A549 treated with CpdA at 1 μM for 4 hours (cell line): ENCODE measurements at places on chromosomes 2 and 18. TPM values are rescaled to one million over a fixed set of nuclear protein-coding genes. Genes with fewer than 3 reads are reported as not detected.

The CRACDL gene
- 0.49 to 0.89 TPM (median 0.54 TPM) in 5 replicates for total RNA-seq

The SLC9A2 gene
- 3.0 to 3.9 TPM (median 3.3 TPM) in 5 replicates for total RNA-seq

The NEURL3 gene
- 1.3 to 2.9 TPM (median 1.7 TPM) in 5 replicates for total RNA-seq

The MOGAT1 gene
- not detected in 5 replicates for total RNA-seq

The LANCL1 gene
- 18.0 to 27.2 TPM (median 25.0 TPM) in 5 replicates for total RNA-seq

The CCDC102B gene
- 0.28 to 0.49 TPM (median 0.42 TPM) in 3 of 5 replicates, not detected in the others for total RNA-seq

The LIPG gene
- total RNA-seq: 0.03 to 0.27 TPM (median 0.15 TPM) in 5 replicates

The TEKT4 gene
- 0.02 TPM in 1 of 5 replicates, not detected in the others for total RNA-seq

The ITPRID2 gene
- 56.8 to 88.7 TPM (median 67.7 TPM) in 5 replicates for total RNA-seq

The ZBTB7C gene
- total RNA-seq: 0.03 to 0.10 TPM (median 0.06 TPM) in 5 replicates

The SPHKAP gene
- not detected in 5 replicates for total RNA-seq

The LIMS4 gene
- total RNA-seq: 0.56 to 0.88 TPM (median 0.74 TPM) in 5 replicates
